Stimulated activated CD8-positive, alpha-beta memory T cell treated with anti-CD3 and anti-CD28 coated beads, Interleukin-4, amount 100 ng/mL, for 1 hour (primary cell): ENCODE measurements at places on chromosomes 7 and 10.

GRCh38 chr10:121900443-121901174 lies 27.2 kb downstream of the ATE1 start:
- DNase-seq = no peak

- DNase-seq = no peak
Observed at GRCh38 chr10:20760460-20760859, 136.7 kb downstream of the NEBL start.

DNA sequence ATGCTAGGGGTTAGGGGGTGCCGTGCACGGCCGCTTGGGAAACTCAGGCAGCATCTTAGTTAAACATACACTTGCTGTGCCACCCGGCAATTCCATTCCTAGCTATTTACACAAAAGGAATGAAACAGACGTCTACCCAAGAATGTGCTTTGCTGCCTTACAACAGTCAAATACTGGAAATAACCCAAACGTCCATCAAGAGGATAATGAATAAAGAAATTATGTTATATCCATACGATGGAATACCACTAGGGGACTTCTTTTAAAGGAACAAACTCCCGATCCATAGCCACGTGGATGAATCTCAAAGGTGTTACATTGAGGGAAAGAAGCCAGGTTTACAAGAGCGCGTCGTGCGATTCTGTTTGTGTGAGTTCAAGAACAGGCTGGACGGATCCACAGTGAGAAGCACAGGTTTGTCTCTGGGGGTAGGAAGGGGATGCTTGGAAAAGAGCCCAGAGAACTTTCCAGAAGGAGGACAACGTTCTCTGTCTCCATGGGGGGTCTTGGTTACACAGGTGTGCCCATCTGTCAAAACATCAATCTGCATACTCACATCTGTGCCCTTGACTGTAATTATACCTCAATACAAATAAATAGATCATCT lies 41.8 kb downstream of the STK32C start:
- DNase-seq = no peak

DNA sequence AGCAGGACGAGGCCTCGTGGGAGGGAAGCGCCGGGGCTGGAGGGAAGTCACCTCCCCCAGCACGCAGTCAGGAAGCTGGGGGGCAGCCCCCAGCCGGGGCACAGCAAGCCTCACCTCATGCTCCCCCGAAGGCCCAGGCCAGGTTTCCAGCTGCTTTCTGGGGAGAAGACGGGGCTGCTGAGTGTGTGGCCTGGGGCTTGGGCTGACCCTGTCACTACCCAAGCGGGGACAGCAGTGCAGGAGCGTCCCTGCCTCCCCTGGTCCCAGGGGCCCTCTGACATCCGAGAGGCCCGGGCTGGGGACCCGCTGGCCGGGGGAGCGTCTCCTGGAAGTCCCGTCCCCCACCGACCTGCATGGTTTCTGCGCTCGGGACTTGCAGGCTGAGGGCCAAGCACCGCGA lies 19.7 kb upstream of the NKX6-2 start:
- no peak for DNase-seq

DNA sequence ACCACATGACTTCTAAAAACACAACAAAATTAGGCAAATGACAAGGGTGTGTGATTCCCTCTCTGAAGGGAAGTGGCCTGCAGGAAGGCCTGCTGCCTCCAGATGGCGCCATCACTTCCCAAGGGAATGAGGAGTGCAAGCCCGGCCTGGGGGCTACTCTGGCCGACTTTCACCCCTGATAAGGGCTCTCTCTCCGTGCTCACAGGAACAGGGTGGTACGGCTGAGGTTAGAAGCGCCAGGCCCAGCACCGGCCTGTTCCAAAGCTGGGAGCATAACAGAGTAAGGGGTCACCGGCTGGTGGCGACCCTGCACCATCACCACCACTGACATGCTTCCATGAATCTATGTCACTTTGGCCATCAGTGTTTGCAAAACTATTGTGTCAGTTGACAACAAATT lies 13.1 kb downstream of the RBP3 start:
- DNase-seq = no peak

DNA sequence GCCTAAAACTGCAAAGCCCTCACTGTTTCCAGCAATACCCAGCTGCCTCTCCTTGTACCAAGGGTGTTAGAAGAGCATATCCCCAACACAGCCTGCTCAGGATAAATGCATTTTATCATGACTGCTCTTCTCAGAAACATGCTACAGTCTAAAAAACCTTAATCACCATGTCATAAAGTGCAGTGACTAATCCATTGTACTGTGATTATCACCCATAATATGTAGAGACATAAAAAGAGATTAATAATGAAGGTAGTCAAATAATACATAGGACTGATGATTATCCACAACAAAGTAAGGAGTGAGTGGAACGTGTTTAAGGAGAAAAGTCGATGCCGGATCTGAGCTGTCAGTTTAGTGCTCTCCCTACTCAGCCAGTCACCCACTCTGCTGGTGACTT lies 12.2 kb upstream of the WDR11 start:
- no peak for DNase-seq

- DNase-seq = no peak
Observed at GRCh38 chr7:72453471-72453870, 41.3 kb upstream of the CALN1 start.

DNA sequence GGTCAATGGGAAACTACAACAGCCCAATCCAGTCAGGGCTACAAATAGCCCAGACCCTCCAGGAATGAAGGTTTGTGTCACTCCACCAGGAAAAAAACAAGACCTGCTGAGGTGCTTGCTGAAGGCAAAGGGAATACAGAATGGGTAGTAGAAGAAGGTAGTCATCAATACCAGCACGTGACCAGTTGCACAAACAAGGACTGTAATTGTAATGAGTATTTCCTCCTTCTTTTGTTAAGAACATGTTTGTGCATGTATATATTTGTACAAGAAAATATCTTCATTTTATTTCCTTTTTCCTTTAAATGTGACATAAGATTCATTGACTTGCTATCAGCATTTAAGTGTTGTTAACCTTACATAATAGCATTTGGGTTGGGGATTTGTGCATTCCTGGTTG lies 229.3 kb downstream of the IMMP2L start:
- no peak for DNase-seq

- DNase-seq = no peak
Observed at GRCh38 chr7:522951-523314, 3.3 kb upstream of the PDGFA start.

DNA sequence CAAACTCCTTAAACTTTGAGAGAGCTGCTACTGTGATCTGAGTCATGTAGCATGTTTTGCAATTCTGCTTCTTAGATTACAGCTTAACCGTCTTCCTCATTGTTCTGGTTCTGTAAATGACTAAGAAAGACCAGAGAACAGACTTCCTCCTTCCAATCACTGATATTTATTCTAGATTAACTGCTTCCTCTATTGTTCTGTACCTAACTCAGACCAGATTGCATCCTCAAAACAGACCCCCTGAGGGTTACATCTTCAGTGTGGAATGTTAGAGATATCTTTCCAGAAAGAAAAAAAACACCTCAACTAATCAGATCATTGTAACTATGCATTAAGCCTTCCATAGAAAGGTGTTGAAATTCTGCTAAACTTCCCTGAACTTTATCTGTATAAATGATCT lies 5.7 kb upstream of the PIP start:
- DNase-seq = no peak

DNA sequence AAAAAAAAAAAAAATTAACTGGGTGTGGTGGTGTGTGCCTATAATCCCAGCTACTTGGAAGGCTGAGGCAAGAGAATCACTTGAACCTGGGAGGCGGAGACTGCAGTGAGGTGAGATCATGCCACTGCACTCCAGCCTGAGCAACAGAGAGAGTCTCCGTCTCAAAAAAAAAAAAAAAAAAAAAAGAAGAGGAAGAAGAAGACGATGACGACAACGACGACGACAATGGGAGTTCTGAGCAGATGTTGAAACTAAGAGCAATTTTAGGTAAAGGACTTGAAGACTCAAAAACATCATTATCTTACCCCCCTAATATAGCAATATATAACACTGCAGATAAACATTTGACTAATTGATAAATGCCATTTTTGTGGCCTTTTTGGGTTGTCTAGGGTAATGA lies 39.5 kb upstream of the PPP1R17 start:
- DNase-seq = no peak

GRCh38 chr7:97120713-97121457 lies 3.4 kb downstream of the SDHAF3 start:
- no peak for DNase-seq

DNA sequence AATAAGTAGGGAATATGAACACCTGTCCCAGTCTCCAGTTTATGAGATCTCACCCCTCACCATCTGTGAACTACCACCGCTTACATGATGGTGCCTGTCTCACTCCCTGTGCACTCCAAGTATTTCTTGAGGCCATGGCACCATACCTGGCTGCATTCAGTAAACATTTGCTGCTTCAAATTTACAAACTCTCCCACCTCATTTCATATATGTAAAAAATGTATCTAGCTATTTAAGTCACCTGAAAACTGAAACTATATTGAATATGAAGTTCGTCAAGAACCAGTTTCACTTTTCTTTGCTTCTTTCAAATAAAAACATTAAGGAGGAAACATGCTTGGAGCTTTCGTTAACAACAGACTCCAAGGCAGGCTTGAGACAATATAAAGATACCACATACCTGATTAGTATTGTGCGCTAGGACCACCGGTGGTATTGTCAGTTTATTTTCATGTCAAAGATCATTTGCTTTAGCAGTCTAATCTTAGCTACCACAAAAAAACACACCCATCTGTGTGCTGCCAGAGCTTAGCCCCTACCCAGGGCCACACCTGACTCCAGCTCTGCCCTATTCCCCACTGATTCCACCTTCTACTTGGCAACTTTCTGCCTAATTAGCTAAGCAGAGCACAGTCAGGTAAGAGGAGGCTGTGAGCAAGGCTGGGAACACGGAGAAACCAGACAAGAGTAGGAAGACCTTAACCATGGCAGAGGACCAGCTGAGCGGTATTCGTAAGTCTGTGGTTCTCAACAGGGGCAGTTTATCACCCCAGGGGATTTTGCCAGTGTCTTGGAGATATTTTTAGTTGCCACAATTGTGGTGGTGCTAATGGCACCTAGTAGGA lies 92.0 kb downstream of the ZFAND4 start:
- no peak for DNase-seq

- DNase-seq = no peak
Observed at GRCh38 chr7:47393406-47393805, 188.5 kb downstream of the TNS3 start.

GRCh38 chr7:13656330-13656729 lies 333.1 kb downstream of the ETV1 start:
- DNase-seq = no peak

GRCh38 chr7:13286916-13287315 lies 599.5 kb downstream of the ARL4A start:
- DNase-seq = no peak

GRCh38 chr10:27506280-27506679 lies 2.2 kb downstream of the RAB18 start:
- DNase-seq = no peak

DNA sequence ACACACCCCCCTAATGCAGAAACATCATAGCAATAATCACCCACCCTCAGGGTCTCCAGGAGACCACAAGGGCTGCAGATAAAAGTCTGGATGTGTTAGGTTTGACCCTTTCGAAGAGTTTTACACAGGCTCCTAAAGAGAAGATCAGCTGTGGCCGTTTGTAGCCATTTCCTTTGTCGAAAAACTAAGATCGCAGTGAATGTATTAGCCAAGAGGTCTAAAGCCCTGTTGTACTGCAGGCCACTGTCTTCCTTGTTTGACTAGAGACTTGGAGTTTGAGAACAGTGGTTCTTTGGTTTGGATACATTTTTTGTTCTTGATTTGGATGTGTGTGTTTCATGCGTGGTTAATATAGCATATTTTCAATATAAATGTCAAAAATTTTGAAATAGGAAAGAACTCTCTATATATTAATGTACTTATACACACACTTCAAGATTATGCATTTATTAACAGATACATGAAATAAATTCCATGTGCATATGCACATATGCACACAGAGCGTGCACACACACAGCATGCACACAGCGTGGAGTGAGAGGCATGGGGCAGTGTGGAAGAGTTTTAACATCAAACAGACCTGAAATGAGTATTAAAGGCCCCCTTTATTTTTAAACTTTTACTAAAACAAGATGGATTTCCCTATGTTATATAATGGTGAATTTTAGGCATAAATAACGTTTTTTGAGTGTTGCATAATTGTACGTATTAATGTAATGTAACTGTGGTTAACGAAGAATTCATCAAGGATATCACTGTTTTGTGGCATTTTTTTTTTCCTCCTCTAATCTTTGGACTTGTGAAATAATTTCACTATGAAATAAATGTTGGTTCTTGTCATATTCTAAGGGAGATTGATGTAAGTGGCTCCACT lies 2.2 kb downstream of the IKZF1 start:
- DNase-seq = no peak

DNA sequence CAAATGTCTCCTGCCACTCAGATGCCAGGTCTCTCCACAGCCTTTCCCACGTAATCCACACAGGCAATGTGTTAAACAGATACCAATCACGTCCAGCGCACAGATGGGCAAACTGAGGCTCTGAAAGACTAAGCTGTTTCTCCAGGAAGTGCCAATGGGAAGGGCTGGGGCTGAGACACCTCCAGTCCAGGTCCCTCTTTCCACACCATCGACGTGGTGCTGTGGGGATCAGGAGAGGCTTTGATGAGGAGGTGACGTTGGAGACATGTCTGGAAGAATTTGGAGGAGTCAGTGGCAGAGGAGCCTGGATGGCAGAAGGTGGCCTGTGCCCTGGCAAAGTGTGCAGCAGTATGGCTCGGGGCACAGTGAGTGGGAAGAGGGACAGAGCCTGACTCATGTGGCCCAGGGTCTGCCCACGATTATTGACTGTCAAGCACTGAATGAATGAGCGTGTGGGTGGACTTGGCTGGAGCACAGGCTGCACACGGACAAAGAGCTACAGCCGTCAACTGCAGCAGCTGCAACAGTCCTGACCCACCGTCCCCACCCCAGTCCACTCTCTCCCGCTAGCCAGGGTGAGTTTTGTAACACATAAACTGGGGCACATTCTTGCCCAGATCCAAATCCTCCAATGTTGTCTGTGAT lies 40.8 kb upstream of the HSPA12A start:
- DNase-seq = no peak

DNA sequence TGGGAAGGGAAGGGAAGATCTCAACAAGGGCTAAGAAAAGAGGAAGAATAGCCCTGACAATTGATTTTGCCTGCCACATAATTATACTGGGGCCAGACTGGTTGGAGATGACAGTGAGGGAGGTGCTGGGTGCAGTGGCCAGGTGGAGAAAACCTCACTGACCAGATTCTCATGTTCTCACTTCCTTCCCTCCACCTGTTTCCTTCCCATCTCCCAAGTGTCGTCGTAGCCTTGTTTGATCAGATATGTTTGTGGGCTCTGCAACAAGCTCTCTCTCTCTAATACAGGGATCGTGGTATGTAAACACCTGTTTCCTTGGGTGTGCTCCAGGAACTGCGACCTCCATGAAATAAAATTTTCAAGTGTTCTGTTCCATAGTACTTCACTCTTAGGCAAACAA lies 60.2 kb downstream of the VCL start:
- DNase-seq = no peak
